ENCODE measurements at places on chromosomes 7 and 10.

DNA sequence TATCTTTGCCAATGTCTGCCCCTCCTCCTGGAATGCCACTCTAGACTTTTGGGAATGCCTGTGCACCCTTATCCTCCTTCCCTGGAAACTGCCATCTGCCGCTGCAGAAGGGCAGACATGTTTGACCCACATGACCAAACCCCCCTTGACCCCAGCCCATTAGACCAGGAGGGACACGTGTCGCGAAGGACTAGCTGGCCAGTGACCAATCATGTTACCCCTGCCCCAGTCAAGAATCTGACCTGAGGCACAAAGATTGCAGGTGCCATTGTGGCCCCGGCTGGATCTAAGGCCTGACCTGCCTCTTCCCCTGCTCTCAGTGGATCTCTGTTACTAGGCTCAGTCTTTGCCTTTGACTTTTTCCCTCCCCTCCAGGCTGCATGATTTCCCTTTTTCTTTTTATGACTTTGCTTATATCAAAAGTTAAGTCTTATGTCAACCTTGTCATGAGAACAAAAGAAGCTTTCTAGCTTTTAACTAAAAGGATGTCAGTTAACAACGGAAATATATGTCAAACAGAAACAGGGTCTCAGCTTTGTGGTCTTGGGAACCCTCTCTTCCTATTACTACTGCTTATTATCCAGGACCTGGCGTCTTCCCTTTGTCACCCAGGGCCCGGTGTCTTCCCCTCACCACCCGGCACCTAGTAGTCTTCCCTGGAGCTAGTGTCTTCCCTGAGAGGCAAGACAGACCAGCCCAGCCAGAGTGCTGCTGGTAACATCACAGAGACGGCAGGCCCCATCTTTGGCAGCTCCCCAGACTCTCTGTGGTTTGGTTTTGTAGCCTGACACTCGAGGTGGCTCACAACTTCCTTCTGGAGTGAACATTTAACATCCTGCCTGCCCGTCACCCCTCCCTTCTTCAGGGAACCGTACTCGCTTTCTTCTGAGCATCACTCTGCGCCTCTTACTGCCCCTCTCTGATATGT is 24.4 kb upstream of the PPIF start:
- DNase-seq = no peak

- no peak for DNase-seq
Observed at GRCh38 chr7:159007996-159008389, 136.7 kb downstream of the VIPR2 start.

- peak; percentile 52 for DNase-seq
Observed at GRCh38 chr7:4707217-4707741, 25.2 kb downstream of the FOXK1 start.

GRCh38 chr7:155303039-155303593 is 5.4 kb downstream of the INSIG1 start:
- no peak for DNase-seq

DNA sequence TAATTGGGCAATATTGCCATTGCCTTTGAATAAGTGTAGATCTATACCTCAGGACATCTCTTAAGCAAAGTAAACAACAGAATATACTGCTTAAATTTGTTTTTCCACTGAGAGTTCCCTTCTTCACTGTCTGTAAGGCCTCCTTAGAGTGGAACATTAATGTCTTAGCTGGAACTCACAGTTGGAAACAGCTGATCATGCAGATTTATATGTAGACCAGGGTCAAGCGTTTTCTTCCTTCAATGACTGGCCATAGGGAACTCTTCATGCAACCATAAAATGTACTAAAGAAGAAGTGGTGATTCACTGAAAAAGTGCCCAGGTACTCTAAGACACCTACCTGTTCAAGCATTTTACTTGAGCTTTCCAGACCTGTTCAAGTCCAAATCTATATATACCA is 18.3 kb upstream of the TBX20 start:
- no peak for DNase-seq

DNA sequence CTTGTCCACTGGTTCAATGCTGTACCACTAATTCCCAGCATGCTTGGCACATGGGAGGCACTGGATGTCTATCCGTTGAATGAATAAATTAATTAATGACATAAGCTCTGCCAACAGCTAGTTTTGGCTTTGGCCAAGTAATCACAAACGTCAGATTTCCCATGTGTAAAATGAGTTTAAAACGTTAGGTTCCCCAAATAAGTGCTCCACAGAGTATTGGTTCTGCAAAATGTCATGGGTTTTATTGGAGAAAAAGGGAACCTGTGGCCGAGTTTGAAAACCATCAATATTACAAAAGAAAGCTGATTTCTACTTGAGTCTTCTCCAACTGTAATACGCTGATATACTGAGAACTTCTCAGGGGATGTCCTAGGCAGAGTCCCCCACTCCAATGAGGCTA is 23.2 kb downstream of the ELMO1 start:
- no peak for DNase-seq

GRCh38 chr10:91558473-91558872 is 74.4 kb downstream of the PPP1R3C start:
- no peak for DNase-seq

- DNase-seq = no peak
Observed at GRCh38 chr7:31785101-31785500, 98.1 kb downstream of the PPP1R17 start.

GRCh38 chr7:3264693-3265339 is 36.2 kb upstream of the SDK1 start:
- no peak for DNase-seq

DNA sequence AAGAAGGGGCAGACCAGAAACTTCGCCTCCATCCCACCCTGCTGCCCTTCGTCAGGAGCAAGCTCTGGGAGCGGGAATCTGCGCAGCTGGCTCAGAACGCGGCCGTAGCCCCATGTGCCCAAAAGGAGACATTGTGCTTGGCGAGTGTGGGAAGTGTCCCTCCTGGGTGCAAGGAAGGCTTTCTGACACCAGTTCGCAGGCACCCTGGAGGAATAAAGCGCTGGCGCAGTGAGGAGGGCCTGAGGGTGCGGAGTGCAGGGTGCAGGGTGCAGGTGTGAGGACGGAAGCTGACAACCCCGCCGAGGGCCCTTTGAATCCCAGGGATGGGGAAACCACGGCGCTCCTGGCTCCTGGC is 811 bp downstream of the SLIT1 start:
- no peak for DNase-seq

DNA sequence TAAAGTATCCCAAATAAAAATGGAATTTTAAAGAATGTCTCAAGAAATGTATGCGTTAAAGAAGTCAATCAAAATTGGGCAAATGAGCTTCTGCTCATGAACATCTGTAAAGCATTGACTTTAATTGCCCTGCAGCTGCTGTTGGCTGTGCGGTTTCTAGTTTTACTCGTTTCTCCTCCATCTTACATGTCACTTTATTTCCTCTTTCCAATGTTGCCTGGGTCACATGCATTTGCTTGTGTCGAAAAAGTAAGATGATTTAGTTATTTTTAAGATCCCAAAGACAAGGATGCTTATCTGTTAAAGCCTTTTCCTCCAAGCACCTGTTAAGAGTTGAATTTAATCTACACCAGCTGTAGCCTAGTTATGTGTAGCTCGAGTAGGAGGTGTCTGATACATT is 310.4 kb downstream of the EXOC4 start:
- DNase-seq = no peak

DNA sequence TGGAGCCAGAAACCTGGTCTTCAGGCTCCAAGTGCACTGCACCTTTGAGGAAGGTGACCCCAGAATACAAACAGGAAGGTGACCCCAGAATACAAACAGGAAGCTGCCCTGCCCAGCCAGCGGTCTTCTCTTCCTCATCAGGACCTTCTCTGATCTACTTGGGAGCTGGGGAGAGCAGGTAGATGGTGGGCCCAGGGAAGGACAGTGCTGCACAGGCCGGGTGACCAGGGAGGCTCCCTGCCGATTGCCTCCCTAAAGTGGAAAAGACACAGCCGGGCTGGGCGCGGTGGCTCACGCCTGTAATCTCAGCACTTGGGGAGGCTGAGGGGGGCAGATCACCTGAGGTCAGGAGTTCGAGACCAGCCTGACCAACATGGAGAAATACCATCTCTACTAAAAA is 151.8 kb upstream of the CHST15 start:
- no peak for DNase-seq

DNA sequence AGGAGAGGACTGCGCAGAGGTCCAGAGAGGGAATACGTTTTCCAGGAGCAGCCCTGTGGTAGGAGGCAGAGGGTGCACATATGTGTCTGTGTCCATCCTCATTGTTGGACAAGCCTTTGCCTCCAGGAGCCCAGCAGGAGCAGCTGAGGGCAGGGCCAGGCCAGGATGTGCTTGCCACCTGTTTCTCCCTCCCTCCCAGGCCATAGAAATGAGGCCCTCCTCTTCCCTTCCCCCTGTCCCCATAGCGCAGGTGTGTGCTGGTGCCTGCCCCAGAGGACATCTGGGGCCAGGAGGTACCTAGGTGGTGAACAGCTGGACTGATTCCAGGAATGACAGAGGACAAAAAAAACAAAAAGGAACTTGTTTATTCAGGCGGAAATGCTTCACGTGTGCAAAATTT is 10.5 kb upstream of the CXCL12 start:
- no peak for DNase-seq

- DNase-seq = no peak
Observed at GRCh38 chr10:49441488-49442476, 45.9 kb upstream of the DRGX start.

- peak; percentile 35 for DNase-seq
Observed at GRCh38 chr7:148700661-148701064, 2.0 kb downstream of the CUL1 start.

DNA sequence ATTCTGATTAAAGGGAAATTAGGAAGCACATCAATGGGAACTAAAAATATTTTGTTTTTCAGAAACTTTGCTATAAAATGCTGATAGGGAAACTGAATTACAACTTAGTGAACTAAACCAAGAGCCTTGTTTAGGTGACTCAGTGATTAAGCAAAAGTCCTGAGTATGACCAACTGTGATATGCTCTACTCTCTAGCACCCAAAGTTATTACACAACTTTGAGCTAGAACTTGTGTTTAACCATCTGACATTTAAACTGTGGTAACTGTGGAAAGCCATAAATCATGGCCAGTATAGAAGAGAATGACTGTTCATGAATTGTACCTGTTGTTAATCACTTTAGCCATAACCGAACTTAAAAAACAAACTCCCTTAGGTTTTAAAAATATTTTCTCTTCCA is 127.4 kb downstream of the ZNF365 start:
- DNase-seq = no peak

DNA sequence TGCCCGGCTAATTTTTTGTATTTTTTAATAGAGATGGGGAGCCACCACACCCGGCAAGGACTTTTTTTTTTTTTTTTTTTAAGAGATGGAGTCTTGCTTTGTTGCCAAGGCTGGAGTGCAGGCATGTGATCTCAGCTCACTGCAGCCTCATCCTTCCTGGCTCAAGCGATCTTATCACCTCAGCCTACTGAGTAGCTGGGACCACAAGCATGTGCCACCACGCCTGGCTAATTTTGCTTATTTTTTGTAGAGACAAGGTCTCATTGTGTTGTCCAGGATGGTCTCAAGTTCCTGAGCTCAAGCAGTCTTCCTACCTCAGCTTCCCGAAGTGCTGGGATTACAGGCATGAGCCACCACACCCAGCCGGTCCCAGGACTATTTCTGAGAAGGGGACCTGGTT is 9.3 kb upstream of the MCU start:
- no peak for DNase-seq

DNA sequence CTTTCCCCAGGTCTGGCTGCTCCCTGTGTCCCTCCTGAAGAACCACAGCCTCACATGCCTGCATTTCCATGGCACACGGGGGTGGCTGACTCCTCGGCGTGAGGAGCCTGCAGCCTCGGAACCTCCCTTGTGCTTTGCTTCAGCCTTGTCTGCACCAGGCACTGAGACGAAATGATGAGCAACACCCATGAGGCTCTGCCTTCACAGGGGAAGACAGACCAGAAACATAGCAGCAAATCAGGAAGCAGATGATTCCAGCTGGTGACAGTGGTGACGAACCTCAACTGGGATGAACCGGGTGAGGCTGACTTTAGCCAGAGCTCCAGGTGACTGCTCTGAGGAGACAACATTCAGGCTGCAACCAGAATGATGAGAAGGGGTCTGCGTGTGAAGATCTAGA is 84.5 kb upstream of the SMNDC1 start:
- no peak for DNase-seq
